Activated CD8-positive, alpha-beta memory T cell treated with anti-CD3 and anti-CD28 coated beads, Interleukin-2, amount 50 U/mL, for 48 hours (primary cell): ENCODE measurements at places on chromosomes 6 and 20.

DNA sequence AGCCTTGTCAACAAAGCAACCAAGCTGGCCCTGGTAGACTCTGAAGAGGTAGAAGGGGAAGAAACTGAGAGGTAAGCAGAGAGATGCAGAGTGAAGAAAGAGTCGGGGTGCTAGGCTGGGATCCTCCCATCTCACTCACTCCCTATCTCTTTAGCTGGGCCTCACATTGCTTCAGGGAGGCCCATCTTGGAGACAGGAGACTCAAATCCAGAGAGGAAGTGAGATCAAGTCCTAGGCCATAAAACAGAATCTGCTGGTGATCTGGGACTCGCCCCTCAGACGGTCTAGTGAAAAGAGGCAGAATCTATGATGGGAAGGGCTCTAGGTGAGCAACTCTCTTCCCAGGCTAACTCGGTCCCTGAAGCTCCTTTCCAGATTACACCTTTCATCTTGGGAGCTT lies 659 bp upstream of the GUCA1B start:
- no peak for DNase-seq

DNA sequence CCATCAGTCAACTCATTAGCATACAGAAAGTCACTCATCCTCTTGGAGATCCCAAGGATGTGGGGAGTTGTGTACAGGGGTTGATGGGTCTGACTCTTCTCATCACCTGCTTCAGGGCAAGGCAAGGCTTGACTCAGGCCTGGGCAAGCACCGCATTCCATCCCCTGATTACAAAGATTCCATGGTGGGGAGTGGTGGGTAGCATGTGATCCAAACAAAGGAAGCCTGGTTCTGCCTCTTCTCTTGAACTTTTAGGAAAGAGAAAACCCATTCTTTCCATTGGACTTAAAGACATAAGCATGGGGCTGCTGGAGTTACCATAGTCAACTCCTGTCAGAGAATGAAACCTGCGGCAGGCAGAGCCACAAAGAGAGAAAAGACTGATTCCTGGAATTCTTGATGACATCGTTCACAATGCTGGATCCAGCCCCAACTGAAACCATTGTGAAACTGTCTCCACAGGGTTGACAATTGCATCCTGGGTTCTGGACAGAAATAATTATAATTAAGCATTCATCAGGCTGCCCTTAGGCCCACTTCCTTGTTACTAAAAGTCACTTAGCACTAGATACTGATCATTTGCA lies 235.8 kb upstream of the KCNG1 start:
- no peak for DNase-seq

GRCh38 chr6:92942549-92942948 lies 476.8 kb downstream of the EPHA7 start:
- DNase-seq: no peak

GRCh38 chr6:33926451-33926850 lies 122.6 kb upstream of the MLN start:
- DNase-seq: no peak

GRCh38 chr6:155333414-155333813 lies 19.1 kb upstream of the TFB1M start:
- no peak for DNase-seq
